ENCODE measurements at places on chromosomes 13 and 19.

- no peak for DNase-seq
Measured at GRCh38 chr19:5687360-5688198, 2.5 kb upstream of the RPL36 start.

GRCh38 chr19:27972291-27973040, 1240.5 kb downstream of the UQCRFS1 start:
- no peak for DNase-seq

- DNase-seq = peak; percentile 47
Measured at GRCh38 chr19:32345261-32346207, at the start of gene ZNF507. ZNF507 (plus strand) TSS chr19:32345610; CDS start chr19:32352831, 7,221 bp downstream.

GRCh38 chr19:12994701-12995595, at the start of gene NFIX:
NFIX (plus strand) TSS chr19:12995475; CDS start chr19:12995838, 363 bp downstream.
- DNase-seq = peak; percentile 21

GRCh38 chr13:74977498-74977897, 504.5 kb downstream of the TBC1D4 start:
- no peak for DNase-seq

- DNase-seq = no peak
Measured at GRCh38 chr19:55358943-55359908, 3.8 kb downstream of the GARIN5B start.

GRCh38 chr13:46160471-46161066, 21.4 kb downstream of the LCP1 start:
- DNase-seq = no peak

- no peak for DNase-seq
Measured at GRCh38 chr13:41916173-41916954, 44.5 kb downstream of the VWA8 start.

GRCh38 chr13:74530011-74530410, 395.8 kb upstream of the KLF12 start:
- DNase-seq = no peak

- no peak for DNase-seq
Measured at GRCh38 chr13:46509981-46510380, 43.0 kb upstream of the LRCH1 start.

- no peak for DNase-seq
Measured at GRCh38 chr13:37257706-37258105, 152.2 kb upstream of the CSNK1A1L start.

DNA sequence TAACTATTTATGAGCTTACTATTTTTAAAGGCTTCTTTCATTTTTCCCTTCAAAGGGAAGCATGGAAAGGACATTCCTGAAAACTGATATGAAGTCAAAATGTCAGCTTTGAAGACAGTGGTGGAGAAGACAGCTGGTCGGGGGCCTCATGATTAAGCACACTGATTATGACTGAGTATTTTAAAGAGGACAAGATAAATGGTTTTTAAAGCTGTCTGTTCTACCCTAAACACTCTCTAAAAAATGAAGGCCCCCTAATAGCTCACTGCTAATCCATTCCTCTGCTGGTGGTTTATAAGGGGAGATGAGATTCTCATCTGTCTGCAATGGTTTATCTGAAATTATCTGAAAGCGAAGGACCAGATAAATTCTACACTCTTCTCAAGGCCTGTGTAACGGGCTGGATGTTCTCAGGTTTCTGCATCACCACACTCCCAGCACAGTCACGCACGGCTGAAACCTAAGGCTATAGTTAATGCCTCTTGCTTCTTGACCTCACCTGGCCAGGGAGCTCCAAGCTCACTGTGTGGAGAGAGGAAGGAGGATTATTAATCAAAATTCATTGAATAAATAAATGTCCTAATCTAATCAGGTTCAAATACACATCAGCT, 86.9 kb upstream of the DOCK9 start:
- no peak for DNase-seq

DNA sequence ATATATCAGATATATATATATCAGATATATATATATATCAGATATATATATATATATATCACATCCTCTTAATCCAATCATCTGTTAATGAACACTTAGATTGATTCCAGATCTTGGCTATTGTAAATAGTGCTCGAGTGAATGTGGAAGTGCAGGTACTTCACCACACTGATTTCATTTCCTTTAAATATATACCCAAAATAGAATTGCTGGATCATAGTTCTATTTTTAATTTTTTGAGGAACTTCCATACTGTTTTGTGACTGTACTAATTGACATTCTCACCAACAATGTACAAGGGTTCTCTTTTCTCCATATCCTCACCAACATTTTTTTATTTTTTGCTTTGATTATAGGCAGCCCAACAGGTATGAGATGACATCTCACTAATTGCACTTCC, 277.5 kb downstream of the NHLRC3 start:
- no peak for DNase-seq

GRCh38 chr13:96499656-96500055, 409.7 kb downstream of the HS6ST3 start:
- no peak for DNase-seq

DNA sequence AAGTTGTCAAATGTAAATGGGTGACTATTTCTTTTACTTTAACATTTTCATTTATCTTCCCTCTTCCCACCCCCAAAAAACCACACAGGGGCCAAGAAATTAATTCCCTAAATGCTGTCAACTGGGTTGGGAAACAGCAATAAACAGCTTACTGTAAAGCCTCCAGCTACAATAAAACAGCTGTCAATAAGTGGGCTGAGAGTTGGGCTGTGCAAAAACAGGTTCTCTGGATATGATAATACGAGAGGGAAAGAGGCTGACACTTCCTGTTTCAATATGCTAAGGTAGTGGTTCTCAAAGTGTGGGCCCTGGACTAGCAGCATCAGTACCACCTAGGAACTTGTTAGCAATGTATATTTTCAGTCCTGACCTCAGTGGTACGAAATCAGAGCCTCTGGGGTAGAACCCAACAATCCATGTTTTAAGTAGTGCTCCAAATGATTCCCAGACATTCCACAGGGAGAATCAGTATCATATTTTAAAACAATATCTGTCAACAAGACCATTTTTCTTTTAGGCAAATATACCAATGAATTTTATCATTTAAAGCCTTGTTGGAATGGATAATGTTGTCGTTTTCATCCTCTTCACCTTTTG, 8.4 kb downstream of the PCDH9 start:
- no peak for DNase-seq

- no peak for DNase-seq
Measured at GRCh38 chr19:38209152-38209551, 14.9 kb downstream of the DPF1 start.

- DNase-seq = no peak
Measured at GRCh38 chr13:111065698-111066097, 49.4 kb upstream of the ARHGEF7 start.

DNA sequence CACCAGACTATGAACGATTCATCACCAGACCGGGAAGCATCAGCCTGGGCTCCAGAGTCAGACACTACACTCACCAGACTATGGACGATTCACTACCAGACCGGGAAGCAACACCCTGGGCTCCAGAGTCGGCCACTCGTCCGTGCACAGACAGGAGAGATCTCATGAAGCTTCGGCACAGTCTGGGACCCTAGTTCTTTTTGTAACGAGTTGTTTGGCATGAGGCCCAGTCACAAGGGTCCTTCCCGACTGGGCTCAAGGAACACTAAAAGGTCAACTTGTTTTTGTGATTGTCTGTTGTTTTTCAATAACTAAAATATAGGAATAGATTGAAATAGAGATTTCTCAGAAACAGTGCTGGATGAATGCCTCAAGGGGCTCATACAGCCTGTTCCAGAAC, 1141.6 kb upstream of the MIR17HG start:
- DNase-seq = no peak

DNA sequence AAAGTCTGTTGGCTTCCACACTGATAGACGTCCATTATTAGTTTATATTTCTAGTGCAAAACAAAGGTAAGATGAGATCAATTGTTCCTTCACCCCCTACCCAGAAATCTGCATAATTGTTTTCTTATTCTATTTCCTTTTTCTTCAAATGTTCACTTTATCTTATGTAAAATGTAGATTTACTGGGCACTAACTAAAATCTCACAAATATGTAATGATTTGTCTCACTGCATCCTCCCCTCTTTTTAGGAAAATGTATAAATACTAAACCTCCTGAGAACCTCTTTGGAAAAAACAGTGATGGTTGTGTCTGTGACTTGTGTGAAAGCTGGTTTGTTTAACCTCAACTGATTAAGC, 1377.2 kb upstream of the MIR17HG start:
- DNase-seq = no peak

- DNase-seq = no peak
Measured at GRCh38 chr19:38386300-38386970, 1.4 kb downstream of the GGN start.

GRCh38 chr19:6590827-6591319, at the start of gene CD70:
CD70 (minus strand) TSS chr19:6591150; CDS start chr19:6591002, 148 bp downstream.
- no peak for DNase-seq

DNA sequence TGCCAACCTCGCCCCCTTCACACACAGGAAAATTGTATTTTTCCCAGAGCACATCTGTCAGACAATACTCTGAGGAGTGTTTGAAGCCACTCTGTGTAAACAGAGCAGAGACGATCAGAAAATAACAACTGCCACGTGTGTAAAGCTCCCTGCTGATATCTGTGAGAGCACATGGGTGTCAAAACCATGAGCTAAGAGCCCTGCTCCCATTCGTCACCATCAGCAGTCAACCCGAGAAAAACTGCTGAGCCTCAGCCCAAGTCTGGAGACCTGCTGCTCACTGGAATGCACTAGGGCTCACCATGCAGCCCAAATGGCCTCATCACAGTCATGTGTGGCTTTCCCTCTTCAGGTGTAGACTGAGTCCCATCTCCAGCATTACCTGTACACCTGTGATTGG, 304.1 kb downstream of the FGF14 start:
- no peak for DNase-seq

DNA sequence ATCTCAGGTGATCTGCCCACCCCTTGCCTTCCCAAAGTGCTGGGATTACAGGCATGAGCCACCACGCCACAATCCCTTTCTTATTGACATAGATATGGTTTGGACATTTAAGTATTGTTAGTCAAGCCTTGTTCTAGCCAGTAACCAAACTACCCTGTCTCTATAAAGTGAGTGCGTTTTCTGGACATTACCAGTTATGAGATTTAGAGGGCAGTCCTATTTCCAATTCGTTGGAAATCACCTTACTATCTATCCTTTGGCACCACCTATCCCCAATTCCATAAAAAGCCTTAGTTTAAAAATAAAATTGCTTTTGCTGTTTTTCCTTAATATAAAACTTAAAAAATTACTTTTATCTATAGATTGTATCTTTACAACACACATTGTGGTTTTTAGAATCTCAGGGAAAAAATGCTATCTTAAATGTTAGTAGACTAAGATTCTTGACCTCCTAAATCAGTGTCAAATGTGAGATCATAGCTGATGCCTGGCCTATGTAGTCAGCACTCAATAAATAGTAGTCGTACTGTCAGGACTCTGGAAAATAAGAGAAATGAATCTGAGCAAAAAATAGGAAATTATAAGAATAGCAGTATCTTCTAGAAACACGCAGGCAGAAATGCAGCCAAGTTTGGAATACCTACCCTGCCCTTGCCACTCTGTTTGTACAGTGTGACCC, 57.0 kb downstream of the NUFIP1 start:
- no peak for DNase-seq

DNA sequence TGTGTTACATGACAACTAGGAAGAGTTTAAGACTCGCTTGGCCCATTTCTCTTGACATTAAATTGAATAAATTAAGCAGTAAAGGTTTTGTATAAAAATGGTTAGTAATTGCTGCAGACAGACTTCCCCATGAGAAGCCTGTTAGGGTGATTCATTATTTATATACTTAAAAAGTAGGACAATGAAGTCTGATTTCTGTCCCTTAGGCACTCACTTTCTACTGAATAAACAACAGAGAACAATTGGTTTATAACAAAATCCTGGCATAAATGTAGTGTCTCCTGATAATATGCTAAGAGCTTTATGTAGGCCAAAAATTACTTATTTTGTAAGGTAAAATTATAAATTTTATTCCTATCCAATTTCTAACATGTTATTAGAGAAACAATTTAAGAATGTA, 2138.5 kb upstream of the PCDH20 start:
- no peak for DNase-seq

DNA sequence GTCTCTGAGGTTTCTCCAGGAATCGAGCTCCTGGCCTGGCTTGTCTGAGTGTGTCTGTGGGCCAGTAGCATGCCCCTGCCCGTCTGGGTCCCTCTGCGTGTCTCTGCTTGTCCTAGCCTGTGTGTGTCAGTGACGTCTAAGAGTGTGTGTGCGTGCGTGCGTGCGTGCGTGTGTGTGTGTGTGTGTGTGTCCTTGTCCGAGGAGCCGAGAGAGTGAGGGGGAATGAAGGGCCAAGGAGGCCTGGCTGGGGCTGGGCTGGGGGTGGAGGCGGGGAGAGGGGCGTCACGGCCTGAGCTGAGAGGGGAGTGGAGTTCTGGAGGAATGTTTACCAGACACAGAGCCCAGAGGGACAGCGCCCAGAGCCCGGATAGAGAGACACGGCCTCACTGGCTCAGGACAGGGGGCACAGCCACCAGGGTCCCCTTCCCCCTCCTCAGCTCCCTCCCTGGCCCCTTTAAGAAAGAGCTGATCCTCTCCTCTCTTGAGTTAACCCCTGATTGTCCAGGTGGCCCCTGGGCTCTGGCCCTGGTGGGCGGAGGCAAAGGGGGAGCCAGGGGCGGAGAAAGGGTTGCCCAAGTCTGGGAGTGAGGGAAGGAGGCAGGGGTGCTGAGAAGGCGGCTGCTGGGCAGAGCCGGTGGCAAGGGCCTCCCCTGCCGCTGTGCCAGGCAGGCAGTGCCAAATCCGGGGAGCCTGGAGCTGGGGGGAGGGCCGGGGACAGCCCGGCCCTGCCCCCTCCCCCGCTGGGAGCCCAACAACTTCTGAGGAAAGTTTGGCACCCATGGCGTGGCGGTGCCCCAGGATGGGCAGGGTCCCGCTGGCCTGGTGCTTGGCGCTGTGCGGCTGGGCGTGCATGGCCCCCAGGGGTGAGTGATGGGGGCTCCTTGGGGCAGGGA, at the start of gene AXL:
Gene AXL, plus strand, starts transcription at position 609 of the 893 bp plus-strand sequence. Its CDS starts 170 bp downstream, at position 779.
- peak; percentile 67 for DNase-seq

- DNase-seq = no peak
Measured at GRCh38 chr19:40348961-40349507, 539 bp downstream of the PLD3 start.

GRCh38 chr13:27005976-27006518, 165.6 kb downstream of the USP12 start:
- DNase-seq = no peak

- DNase-seq = no peak
Measured at GRCh38 chr13:110309661-110310524, 2.8 kb downstream of the COL4A2 start.

All from caudate nucleus (tissue), 63 donors.